ENCODE measurements at places on chromosomes 6 and 20.
A peak's percentile ranks its signal among the peaks of the same experiment; 100 is the strongest.

GRCh38 chr6:161169696-161170095, 104.2 kb downstream of the AGPAT4 start:
- no peak for DNase-seq

DNA sequence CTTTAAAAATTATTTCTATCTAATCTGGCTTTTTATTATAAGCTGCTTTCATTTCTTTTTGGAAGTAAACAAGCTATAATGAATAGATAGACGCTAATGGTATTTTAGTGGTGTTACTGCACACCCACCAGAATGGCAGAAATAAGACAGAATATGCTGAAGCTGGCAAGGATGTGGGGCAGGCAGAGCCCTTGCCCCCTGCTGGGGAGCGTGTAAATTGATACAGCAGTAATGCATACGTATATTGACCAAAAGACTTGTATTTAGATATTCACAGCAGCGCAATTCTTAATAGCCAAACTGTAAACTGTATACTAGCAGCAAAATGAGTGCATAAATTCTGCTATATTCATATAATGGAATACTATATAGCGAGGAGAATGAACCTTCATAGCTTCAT, 35.3 kb downstream of the TMEM181 start:
- DNase-seq = no peak

GRCh38 chr20:2859330-2860121, 13.8 kb upstream of the PTPRA start:
- no peak for DNase-seq

DNA sequence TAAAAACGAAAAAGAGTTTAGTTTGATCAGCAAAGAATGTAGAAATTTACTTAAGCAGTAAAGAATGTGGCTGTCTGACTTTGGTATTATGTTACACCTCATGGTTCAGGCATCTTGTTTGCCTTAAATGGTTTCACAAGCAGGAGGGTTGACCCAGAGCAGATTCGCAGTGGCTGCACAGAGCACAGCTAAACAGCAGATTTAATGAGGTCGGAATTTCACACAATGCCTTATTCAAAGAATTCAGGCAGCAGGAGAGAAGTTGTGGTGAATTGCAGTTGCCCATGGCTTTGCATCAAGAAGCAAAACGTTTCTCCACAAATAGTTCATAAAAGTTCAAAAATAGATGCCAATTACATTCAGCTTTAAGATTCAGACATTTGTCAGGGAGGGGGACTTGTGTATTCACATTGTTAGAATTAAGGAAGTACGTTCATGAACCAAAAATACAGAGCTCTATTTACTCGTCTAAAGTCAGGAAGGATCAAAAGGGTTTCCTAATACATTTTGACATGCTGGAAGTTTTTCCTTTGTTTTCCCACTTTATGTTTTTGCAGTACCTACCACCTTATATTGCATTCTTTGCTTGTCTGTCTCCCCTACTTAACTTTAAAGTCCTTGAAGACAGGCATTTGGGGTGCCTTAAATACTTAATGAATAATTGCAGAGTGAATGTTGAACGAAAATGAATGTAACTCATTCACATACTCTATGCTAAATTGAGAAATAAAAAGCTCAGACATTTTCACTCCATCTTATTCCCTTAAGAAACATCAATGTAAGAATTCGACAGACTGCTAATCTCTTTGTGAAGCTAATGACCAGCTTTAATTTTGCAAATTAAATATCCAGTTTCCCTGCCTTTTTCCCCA, 1163.6 kb upstream of the CITED2 start:
- DNase-seq = no peak

GRCh38 chr20:44770484-44771171, 25.0 kb downstream of the KCNK15 start:
- no peak for DNase-seq

GRCh38 chr6:137013738-137014602, 30.8 kb downstream of the IL20RA start:
- DNase-seq = no peak

- DNase-seq = no peak
These were observed 46.9 kb upstream of the TRERF1 start for GRCh38 chr6:42498473-42499128.

GRCh38 chr20:58868795-58869194, 16.3 kb downstream of the GNAS start:
- peak; percentile 16 for DNase-seq

Data from substantia nigra (tissue), 51 donors.